ENCODE measurements at places on chromosomes 16 and 17.

DNA sequence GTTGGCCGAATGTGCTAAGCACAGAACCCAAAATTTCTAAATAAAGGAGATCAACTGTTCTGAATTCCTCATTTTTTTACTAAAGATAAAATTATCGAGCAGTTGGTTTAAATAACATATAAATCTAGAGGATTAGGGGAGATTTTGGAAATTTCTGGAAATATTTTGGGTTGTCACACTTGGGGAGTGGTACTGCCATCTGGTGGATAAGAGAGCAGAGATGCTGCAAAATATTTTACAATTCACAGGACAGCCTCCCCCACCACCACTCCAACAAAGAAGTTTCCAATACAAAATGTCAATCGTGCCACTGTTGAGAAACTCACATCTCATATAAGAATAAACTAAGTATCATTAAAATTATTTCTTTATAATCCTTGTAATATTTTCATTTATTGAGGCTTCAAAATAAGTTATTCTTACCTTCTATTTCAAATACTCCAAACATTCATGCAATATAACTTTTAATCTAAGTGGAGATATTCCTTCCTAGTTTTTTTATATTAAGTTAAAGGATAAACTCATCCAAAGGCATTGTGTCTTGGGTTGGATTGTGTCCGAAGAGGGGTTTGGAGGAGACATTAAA is 17.0 kb upstream of the ABCA8 start:
- no peak for DNase-seq

GRCh38 chr17:77345260-77345910 is 204.6 kb downstream of the SEC14L1 start:
- DNase-seq = no peak

- no peak for DNase-seq
These were observed 55.4 kb downstream of the ABAT start for GRCh38 chr16:8729779-8730334.

DNA sequence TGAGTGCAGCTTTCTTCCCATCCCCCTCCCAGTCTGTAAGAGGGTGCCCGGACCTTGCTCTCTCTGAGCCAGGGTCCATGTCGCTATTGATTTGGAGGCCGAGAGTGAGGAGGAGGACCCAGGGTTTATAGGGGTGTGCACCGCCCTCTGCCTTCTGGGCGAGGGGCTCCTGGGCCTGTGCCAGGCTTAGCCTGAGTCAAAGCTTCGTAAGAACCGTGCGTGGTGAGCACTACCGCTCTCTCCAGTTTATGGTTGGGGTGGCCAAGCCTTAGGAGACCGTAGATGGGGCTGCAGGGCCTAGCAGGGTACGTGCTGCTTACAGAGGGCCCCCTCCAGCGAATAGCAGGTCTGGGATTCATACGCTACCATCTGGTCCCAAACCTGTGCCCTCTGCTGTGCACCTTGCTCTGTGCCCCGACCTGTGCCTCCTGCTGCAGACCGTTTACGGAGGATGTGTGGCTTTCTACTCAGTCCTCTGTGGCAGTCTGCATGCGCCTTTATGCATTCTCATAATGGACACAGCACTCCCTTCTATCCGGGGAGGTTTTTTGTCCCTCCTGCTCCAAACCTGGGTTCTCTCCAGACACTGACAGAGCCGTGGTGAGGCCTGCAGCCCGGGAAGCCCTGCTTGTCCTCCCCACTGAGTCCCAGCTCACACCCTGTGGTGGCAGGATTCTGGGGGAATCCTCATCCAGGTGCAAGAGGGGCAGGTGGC is 54.7 kb downstream of the PGS1 start:
- DNase-seq = no peak

DNA sequence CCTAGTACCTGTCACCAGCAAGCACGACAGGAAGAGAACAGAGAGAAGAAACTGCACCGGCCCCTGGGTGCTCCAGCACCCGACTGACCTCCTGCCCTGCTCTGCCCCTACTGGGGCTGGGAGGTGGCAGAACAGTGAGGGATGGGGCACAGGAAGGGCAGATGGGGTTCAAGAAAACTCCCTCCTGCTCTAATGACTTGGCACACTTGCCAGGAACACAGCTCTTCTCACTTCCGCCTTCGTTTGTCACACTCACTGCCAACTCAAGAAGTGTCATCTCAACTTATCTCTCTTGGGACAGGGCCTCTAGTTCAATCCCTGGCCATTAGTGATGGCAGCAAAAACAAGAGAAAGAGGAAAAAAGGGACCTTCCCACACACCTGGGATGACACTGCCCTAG is 42.7 kb upstream of the ICAM2 start:
- no peak for DNase-seq

DNA sequence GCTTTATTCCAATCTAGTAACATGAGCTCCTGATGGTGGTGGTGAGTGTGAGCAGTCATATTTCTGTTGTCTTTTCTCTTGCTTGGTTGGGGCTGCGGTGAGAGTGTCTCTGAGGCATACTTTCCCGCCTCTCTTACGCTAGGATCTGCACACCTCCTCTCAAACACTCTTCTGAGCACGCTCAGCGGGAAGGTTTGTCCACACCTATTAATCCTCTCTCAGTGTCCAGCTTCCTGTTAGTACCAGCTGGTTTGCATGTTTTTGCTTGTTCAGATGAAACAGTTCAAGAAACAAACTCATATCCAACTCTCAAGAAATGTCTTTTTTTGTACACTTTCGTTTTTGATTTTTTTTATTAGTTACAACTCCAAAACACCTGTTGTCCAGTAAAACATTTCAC is 89.5 kb downstream of the CCDC182 start:
- DNase-seq = no peak

- no peak for DNase-seq
These were observed 58.4 kb downstream of the NXN start for GRCh38 chr17:921161-921560.

DNA sequence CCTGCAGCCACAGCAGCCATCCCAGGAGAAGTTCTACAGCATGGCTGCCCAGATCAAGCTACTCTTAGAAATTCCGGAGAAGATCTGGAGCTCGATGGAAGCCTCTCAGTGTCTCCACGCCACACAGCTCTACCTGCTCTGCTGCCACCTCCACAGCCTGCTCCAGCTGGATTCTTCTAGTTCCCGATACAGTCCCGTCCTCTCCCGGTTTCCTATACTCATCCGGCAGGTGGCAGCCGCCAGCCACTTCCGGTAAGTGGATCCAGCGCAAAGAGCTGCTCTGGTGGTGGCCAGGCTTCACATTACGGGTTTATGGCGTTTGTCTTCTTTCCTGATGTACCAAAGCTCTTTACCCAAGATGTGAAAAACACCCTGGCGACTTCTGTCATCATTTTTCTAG is 3.6 kb downstream of the COG1 start:
- DNase-seq = no peak

GRCh38 chr16:71201054-71201453 is 29.5 kb downstream of the HYDIN start:
- DNase-seq = no peak

DNA sequence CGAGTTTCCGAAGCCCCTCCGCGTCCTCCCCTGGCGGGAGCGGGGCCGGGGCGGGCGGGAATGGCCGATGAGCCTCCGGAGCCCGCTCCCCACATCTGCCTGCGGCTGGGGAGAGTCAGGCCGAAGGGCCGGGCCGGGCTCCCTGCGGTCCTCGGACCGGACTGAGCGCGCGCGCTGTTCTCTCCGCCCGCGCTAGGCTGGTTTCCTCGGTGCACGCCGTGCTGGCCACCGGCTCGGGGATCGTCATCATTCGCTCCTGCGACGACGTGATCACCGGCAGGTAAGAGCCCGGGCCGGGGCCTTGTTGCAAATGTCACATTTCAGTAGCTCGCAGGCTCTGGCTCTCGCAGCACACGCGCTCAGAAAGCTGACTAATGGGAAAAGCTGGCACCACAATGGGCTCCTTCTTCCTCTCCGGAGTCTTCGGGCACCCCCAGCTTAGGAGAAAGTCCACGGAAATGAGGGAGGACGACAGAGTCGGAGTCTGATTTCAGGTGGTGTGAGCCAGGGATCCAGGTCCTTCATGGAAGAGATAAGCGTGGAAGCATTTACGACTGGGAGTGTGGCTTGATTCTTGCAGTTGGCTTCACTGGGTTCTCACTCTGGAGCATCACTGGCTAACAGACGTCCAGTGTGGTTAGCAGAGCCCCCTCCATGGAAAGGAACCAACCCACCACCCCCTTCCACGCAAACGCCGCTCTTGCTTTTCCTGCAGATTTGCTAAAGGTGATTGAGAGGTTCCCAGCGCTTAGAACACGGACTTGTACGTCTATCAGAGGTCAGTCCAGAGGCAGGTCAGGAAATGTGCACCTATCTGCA is 715 bp downstream of the TLCD3A start:
- peak; percentile 59 for DNase-seq

Data from activated naive CD4-positive, alpha-beta T cell treated with anti-CD3 and anti-CD28 coated beads, Interleukin-2, amount 10 ng/mL, durations not matched to agents 7 days and 5 days (primary cell).